CD4-positive, alpha-beta T cell treated with Interleukin-21 for 1 hour (primary cell): ENCODE measurements at places on chromosomes 4 and X.

DNA sequence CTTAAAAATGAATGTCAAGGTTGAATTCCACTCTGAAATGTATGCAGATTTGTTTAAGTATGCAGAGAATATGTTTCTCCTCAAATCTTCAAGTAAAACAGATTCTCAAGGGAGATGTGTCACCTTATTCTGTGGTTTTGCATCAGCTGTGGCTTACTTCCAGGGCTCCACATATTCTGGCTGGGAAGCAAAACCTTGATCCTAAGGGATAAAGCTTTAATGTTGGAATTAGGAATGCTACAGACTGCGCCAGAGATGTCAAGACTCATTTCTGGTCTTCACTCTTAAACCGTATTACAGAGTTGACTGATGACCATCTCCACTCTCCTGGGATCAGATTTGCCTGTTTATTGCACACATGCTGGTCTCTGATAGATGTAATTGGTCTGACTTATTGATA, 143.9 kb upstream of the DIPK2B start:
- DNase-seq: no peak

GRCh38 chr4:155590796-155591585, 75.7 kb upstream of the GUCY1A1 start:
- DNase-seq: no peak

DNA sequence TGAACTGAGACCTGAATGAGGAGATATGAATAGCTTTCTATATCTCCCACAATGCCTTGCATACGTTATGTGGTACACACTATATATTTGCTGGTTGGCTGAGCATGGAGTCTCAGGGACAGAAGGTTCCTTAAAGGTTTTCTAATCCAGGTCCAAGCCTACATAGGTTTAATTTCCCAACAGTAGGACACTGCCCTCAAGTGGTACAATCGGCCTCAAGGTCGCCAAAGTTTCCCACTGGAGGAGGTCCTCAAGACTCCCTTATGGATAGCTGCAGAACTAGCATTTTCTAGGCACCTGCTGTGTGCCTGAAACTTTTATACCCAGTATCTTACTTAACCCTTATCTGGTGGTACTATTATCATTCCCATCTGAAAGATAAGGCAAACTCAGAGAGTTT, 21.0 kb upstream of the EFNB1 start:
- no peak for DNase-seq

- DNase-seq: no peak
Observed at GRCh38 chrX:49040376-49040955, 2.7 kb downstream of the TFE3 start.

DNA sequence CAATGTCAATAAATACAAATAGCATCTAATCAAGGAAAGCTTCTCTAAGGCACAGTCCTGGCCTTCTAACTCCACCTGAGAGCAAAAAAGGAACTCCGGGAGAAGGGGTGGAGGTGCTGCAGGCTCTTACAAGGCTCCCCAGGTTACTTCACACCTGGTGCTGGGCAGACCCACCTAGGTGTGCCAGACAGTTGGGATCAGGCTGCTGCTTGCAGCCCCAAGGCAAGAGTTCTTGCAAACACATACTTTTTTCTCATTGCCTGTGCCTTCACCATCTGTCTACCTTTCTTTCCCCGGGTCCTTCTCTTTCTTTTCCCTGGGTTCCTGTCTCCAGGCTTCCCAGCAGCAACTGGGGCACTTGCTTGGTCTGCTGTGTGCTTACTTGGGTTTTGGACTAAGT, 81.4 kb upstream of the STIM2 start:
- DNase-seq: no peak

- no peak for DNase-seq
Observed at GRCh38 chr4:127870688-127871087, 10.0 kb upstream of the PLK4 start.

- DNase-seq: no peak
Observed at GRCh38 chr4:12041828-12042227, 613.1 kb upstream of the HS3ST1 start.
